Airway epithelial cell (primary cell): ENCODE measurements at places on chromosomes 4 and X. TPM values are rescaled to one million over a fixed set of nuclear protein-coding genes. Genes with fewer than 3 reads are reported as not detected.

Gene RBM47
- 32.1 and 44.1 TPM in 2 replicates for total RNA-seq

Gene OTUD6A
- not detected in 2 replicates for total RNA-seq

Gene CENPVL1
- total RNA-seq = not detected in 2 replicates

Gene TMEM33
- total RNA-seq = 40.9 and 66.1 TPM in 2 replicates

Gene TRIM61
- 0.79 and 1.2 TPM in 2 replicates for total RNA-seq

Gene SPANXN5
- not detected in 2 replicates for total RNA-seq

Gene SHROOM3
- total RNA-seq = 16.8 and 22.2 TPM in 2 replicates

Gene KLHL4
- total RNA-seq = 1.2 and 1.4 TPM in 2 replicates

Gene TRIML2
- total RNA-seq = not detected in 2 replicates

Gene GPR34
- not detected in 2 replicates for total RNA-seq

Gene IQCM
- not detected in 2 replicates for total RNA-seq

Gene HSFX1
- total RNA-seq = 0.05 and 0.85 TPM in 2 replicates

Gene CNGA1
- total RNA-seq = 1.4 and 5.1 TPM in 2 replicates

Gene ETDB
- total RNA-seq = not detected in 2 replicates

Gene ZFP42
- 0.33 and 0.71 TPM in 2 replicates for total RNA-seq

Gene SUPT20HL2
- total RNA-seq = not detected in 2 replicates

Gene SERTM2
- not detected in 2 replicates for total RNA-seq

Gene PIR
- 32.9 and 53.9 TPM in 2 replicates for total RNA-seq

Gene RBM46
- total RNA-seq = not detected in 2 replicates

Gene ADGRL3
- total RNA-seq = 0.19 and 0.21 TPM in 2 replicates

Gene PDZD4
- 0.14 TPM in 1 of 2 replicates, not detected in the other for total RNA-seq

Gene UNC5C
- total RNA-seq = not detected in 2 replicates

Gene PROM1
- under 0.01 TPM in 1 of 2 replicates, not detected in the other for total RNA-seq

Gene MSX1
- total RNA-seq = 0.14 TPM in 1 of 2 replicates, not detected in the other

Gene KLF8
- 6.8 and 7.2 TPM in 2 replicates for total RNA-seq

Gene NOX1
- not detected in 2 replicates for total RNA-seq

Gene ARMCX2
- total RNA-seq = 20.0 and 25.5 TPM in 2 replicates

Gene SPANXD
- not detected in 2 replicates for total RNA-seq

Gene ASB9
- total RNA-seq = 1.3 and 2.6 TPM in 2 replicates

Gene KLB
- 0.07 TPM in 1 of 2 replicates, not detected in the other for total RNA-seq
